ENCODE measurements at places on chromosomes 13 and 19. TPM values are rescaled to one million over a fixed set of nuclear protein-coding genes. Genes with fewer than 3 reads are reported as not detected.
A peak's percentile ranks its signal among the peaks of the same experiment; 100 is the strongest.

DNA sequence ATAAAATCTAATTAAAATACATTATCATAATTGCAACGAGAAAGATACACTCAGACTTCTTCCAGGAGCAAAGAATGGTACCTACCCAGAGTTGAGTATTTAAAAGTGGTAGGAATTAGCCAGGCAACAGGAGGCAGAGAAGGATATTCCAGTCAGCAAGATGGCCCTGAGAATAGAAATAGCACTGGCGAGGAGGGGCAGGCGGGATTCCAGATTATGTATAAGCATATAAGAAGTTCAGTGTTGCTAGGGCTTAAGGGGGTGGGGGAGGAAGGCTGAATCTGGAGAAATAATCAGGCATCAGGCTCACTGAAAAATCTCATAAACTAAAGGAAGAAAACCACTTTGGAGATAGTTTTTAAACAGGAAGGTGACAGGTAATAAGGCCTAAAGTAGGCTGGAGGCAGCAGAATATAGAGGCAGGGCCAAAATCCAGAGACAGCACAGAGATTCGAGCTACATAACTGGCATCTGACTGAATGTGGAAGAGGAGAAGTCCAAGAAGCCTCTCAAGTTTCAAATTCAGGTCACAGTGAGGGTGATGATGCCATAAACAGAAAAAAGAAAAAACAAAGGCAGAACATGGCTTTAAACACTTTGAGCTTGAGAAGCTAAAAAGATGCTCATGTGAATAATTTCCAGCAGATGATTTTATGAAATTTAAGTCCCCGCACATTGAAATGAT lies 7.5 kb downstream of the KPNA3 start:
- no peak for DNase-seq

DNA sequence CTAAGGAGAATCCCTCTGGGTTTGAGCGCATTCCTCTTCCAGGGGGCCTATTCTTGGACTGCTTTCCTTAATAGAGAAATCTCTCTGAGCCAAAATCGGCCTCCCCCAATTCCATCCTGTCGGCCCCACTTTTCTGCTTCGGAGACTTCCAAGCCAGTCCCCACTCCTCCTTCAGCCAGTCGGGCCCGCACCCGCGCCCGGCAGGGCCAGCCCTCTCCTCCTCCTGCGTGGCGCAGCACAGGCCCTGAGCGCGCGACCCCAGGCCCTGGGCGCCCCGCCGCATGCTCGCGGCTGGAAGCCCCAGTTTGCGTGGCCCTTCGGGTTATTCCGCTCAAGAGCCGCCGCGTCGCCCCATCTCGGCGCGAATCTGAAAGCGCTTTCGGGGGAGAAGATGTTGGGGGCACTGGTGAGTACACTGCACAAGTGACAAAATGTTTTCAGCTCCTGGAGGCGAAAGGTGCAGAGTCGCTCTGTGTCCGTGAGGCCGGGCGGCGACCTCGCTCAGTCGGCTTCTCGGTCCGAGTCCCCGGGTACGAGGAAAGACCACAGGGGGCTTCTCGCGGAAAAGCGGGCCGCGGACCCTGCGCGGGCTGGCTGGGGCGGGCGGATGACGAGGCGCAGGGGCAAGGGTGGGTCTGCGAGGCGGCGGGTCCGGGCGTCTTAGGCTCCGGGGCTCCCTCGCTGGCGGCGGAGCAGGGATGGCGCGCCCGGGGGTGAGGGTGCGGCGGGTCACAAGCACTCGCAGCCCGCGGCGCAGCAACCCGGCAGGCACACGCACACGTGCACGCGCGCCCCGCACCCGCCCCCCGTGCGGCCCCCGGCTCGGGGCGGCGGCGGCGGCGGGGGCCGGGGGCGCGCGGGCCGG lies at the start of gene IL17D:
IL17D (plus strand) TSS at position 785 of the 865 bp plus-strand sequence. CDS start 303 bp downstream, outside the sequence.
- no peak for DNase-seq

NCCRP1 gene
- polyA plus RNA-seq = 0.08 TPM

DNA sequence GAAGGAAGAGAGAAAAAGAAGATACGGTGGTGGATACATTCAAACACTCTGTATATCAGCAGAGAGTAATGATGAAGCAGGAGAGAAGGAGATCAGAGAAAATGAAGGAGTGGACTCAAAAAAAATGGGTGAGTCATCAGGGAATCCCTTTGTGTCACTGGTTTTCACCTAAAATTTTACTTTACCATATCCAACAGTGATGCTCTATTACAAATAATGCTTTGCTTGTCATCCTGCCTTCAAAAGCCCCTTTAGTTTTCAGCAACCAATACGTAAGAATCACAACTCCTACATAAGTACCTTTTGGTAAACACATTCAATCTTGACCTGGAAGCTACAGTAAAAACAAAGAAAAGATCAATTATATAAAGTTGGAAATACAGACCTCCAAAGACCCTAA lies 88.8 kb downstream of the ENOX1 start:
- no peak for DNase-seq

OSCAR gene
- 0.14 TPM for polyA plus RNA-seq

DNA sequence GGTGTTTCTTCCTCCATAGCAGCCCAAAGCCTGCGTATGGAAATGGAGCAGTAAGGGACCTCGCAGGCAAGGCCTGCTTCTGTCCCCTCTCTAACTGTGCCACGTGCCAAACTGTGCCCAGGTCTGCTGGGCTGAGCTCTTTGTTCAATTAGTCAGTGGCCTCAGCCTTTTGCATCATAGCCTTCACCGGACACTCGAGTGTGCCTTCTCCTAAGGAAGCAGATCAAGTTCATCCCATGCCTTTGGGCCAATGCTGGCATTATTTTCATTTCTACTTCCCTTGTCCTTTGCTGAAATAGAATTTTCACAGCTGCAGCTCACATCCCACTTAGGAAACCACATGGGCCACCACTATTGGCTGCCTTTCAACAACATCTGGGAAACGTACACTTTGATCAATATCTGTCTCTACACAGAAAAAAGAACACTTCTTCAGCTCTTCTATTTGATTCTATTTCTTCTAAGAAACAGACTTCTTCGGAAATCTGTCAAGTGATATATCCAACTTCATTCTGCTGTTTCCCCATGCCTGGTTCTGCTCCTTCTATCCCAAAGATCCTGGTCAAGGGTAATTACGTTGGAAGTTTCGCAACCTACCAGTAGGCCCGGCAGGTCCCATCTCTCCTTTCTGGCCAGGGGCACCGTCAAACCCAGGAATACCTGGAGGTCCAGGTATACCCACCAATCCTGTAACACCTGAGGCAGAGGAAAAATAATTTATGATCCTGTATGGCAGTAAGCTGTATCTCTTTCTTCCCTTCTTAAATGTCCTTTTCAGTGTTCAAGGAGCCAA lies 143.9 kb downstream of the COL4A1 start:
- no peak for DNase-seq

- DNase-seq = no peak
Observed at GRCh38 chr13:81406639-81407292, 1065.8 kb upstream of the SPRY2 start.

- no peak for DNase-seq
Observed at GRCh38 chr13:37065890-37066526, 6.5 kb upstream of the SUPT20H start.

GRCh38 chr13:79360095-79360494 lies 46.0 kb downstream of the RBM26 start:
- no peak for DNase-seq

LEUTX gene
- not detected for polyA plus RNA-seq

- DNase-seq = no peak
Observed at GRCh38 chr13:46022481-46022880, 30.1 kb downstream of the ZC3H13 start.

GRCh38 chr19:18021121-18021755 lies 13.3 kb downstream of the ARRDC2 start:
- DNase-seq = no peak

DNA sequence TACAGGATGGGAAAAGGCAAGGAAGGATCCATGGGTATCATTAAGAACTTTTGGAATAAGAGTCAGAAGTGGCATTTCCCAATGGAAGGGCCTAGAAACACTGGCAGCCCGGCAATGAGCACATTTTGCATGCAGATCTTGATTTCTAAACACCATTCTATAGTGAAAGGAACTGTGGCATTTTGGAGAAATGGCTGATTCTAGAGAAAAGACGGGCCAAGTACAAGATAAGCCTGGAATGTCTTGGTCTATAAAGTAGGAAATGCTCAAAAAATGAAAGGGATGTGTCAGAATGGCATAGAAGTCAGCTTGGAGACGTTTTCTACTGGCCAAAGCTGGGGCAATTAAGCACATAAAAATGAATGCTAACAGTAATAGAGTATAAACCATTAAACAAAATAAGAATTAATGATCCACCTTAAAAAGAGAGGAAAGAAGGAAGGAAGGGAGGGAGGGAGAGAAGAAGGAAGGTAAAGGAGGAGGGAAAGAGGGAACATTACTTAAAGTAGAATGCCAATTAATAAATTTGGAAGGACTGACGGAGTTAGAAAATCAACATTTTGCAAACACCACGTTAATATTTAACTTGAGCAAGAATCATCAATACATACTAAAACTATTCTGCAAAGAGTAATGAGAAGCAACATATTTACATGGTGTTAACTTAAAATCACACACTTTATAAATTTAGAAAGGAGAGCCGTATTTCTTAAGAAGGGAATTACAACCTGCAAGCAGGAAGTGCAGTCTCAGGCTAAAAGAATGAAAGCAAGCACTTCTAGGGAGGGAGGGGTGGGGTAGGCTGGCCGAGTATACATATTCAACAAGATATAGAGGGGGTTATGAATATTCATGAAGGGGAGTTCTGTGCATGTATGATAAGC lies 78.9 kb downstream of the ANKRD10 start:
- no peak for DNase-seq

- DNase-seq = no peak
Observed at GRCh38 chr19:48394331-48395169, 1.1 kb downstream of the GRIN2D start.

DNA sequence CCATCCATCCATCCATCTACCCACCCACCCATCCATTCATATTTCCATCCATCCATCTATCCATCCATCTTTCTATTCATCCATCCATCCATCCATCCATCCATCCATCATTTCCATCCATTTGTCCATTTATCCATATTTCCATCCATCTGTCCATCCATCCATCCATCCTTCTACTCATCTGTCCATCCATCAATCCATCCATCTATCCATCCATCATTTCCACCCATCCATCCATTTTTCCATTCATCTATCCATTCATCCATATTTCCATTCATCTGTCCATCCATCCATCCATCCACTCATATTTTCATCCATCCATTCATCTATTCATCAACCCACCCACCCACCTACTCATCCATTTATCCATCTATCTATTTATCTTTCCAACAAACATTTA lies 229.6 kb downstream of the TEX29 start:
- DNase-seq = no peak

DNA sequence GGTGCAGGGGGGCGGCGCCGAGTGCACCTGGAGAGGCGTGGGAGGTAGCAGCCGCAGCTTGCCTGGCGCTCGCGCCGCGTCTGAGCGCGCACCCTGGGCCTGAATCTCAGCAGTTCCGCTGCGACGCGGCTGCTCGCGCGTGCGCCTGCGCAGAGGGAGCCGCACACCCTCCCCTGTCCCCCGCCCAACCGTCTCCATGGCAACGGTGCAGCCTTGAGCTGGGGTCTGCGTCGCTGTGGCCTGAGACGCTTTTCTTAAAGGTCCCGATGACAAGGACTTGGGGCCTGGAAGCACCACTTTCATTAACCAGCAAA lies at the start of gene PNMA8B:
PNMA8B (minus strand) TSS at position 82 of the 314 bp plus-strand sequence. CDS start 402 bp downstream, outside the sequence.
- DNase-seq = peak; percentile 83

CYP2S1 gene
- 0.76 TPM for polyA plus RNA-seq

GRCh38 chr19:44752816-44753625 lies 4.5 kb downstream of the BCL3 start:
- no peak for DNase-seq

HCST gene
- polyA plus RNA-seq = 3.3 TPM

CBLC gene
- 7.8 TPM for polyA plus RNA-seq

GRCh38 chr19:41457241-41457640 lies 14.3 kb downstream of the ERICH4 start:
- DNase-seq = no peak

- DNase-seq = no peak
Observed at GRCh38 chr13:73372666-73373627, 314.1 kb downstream of the KLF5 start.

DNA sequence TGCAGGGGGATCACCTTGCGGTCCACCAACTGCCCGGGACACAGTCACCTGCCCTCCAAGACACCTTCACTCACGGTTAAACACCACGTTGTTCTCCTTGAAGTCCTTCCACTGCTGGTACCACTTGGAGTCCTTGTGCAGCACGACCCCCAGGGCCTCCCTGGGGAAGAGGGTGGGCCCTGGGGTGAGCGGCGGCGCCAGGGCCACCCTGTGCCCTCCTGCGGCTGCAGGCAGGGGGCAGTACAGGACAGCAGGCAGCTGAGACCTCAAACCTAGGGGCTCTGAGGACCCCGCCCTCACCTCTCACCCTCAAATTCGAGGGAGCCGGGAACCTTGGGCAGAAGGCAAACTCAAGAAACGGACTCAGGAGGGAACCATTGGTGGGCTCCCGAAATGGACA lies 7.5 kb upstream of the CTXN1 start:
- no peak for DNase-seq

FFAR1 gene
- polyA plus RNA-seq = 0.36 TPM

- DNase-seq = no peak
Observed at GRCh38 chr19:12636631-12637030, 25.9 kb downstream of the ZNF791 start.

GRCh38 chr19:14554382-14554812 lies 17.5 kb downstream of the NDUFB7 start:
- no peak for DNase-seq

MAST3 gene
- polyA plus RNA-seq = 8.3 TPM
